ENCODE measurements at places on chromosomes 11 and 22.

GRCh38 chr22:36564422-36565158 is 35.6 kb upstream of the EIF3D start:
- no peak for DNase-seq

DNA sequence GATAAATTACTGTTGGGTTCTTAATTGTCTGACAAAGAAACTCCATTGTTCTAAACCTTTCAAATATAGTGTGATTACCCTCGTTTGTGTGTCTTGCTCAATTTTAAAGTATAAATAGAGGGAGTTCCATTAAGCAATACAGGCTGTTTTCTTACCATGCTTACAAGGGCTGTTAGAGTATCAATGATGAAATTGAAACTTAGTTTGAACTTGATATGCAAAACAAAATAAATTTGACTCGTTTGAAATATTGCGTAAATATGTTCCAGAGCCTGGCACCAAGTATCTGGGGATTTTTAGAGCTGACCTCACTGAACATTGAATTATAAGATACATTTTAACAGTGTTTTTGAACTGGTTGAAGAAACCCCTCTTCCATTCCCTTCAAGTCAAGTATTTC is 31.7 kb downstream of the TEAD1 start:
- no peak for DNase-seq

DNA sequence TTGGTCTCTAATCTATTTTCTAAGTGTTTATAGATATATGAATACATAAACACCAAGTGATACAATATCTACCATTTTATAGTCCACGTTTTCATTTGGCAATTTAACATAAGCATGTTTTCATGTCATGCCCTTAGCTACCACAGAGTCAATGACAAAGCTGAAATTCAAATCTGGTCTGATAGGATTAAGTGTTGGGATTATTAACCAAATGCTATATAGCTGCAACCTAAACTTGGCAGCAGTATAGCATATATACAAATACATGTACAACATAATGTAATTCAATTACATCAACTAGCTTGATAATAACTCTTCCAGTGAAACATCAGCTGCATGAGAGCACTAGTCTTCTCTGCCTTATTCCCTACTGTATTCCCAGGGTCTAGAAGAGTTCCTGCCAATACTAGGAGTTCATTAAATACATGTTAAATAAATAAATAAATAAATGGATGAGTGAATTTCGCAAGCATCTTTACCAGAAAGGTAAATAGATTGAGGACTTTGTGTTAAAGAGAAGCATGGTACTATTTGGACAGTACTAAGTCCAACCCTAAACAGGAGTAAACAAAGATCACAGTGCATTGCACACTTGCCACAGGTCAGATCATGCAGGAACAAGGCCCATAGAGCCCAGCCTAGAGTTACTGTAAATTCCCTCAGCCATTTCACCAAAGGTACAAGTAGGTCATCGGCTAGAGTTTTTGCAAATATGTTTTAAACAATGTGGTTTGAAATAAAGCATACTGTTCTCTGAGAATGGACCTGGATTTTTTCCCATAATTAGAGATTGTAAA is 12.8 kb downstream of the SAA4 start:
- no peak for DNase-seq

- DNase-seq: no peak
Observed at GRCh38 chr11:91802475-91802874, 422.1 kb upstream of the FAT3 start.

- DNase-seq: no peak
Observed at GRCh38 chr22:18997306-18997924, 61.3 kb upstream of the PRODH start.

- no peak for DNase-seq
Observed at GRCh38 chr11:32473282-32473909, 38.1 kb upstream of the WT1 start.

- DNase-seq: no peak
Observed at GRCh38 chr11:125193841-125194240, 29.3 kb downstream of the PKNOX2 start.

- DNase-seq: no peak
Observed at GRCh38 chr11:70833554-70833953, 418.8 kb downstream of the SHANK2 start.

DNA sequence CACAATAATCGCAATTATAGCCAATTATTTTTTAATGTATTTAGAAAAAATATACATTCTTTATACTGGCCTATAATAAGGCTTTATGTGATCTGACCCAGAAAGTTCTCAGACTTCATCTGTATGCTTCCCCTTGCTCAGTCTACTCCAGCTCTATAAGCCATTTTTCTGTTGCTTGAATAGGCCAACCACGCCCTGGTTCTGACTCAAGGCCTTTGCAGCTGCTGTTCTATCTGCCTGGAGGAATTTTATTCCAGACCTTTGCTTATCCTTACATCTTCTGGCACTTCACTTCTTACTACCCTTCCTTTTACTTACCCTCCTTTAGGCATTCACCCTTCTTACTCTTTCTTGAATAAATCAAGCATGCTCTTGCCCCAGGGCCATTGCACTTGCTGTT is 54.9 kb upstream of the PDE3B start:
- no peak for DNase-seq

- DNase-seq: no peak
Observed at GRCh38 chr11:115049796-115050195, 371.5 kb downstream of the NXPE2 start.

GRCh38 chr11:106457727-106458126 is 380.3 kb downstream of the AASDHPPT start:
- DNase-seq: no peak
